Cortex of kidney (tissue), 1 donor: ENCODE measurements at places on chromosomes 12 and 14.
A peak's percentile ranks its signal among the peaks of the same experiment; 100 is the strongest.

GRCh38 chr14:31770271-31770670 lies 209.1 kb downstream of the NUBPL start:
- no peak for DNase-seq

DNA sequence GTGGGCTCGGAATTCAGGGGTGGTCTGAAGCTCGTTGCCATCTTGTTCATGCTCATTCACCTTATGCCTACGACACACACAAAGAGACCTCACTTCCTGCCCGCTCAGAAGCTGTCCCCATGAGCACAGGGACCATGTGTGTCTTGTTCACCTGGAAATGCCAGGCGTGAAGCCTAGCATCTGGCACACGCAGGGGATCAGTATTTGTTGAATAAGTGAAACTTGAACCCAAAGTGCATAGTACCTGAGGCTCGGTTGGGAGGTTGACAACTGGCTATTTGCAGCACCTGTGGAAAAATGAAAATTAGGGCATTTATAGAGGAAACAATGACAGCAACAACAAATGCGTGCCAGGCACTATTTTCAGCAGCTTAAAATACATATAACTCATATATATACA lies 5.4 kb downstream of the C12orf43 start:
- no peak for DNase-seq

- no peak for DNase-seq
These were observed 63.0 kb upstream of the BTG1 start for GRCh38 chr12:92208613-92209121.

DNA sequence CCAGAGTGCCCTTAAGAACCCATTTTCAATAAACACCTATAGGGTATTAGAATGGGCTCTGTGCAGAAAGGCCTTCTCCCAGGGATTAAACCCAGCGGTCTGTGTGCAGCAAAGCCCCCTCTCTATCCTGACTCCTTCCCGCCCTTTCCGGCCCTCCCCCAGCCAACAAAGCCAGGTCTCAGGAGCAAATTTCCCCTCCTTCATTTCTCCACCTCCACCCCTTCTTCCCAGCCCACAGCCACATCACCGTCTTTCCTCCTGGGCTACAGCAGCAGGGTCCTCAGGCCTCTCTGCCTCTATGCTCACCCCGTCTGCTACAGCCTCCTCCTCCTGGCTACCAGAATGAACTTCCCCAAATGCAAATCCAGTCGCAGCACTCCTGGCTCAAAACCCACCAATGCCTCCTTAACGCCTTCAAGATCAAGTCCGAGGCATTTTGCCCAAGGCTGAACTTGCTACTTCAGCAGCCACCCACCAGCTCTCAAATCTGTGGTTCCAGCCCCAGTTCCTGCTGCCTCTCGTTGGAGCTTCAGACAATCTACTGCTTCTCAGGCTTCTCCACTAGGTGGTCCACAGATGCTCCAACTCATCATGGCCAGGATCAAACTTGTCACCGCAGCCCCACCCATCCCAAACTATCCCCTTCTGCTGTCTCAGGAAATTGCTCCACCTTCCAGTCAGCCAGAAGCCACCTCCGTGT lies 134.8 kb downstream of the BCL11B start:
- no peak for DNase-seq

DNA sequence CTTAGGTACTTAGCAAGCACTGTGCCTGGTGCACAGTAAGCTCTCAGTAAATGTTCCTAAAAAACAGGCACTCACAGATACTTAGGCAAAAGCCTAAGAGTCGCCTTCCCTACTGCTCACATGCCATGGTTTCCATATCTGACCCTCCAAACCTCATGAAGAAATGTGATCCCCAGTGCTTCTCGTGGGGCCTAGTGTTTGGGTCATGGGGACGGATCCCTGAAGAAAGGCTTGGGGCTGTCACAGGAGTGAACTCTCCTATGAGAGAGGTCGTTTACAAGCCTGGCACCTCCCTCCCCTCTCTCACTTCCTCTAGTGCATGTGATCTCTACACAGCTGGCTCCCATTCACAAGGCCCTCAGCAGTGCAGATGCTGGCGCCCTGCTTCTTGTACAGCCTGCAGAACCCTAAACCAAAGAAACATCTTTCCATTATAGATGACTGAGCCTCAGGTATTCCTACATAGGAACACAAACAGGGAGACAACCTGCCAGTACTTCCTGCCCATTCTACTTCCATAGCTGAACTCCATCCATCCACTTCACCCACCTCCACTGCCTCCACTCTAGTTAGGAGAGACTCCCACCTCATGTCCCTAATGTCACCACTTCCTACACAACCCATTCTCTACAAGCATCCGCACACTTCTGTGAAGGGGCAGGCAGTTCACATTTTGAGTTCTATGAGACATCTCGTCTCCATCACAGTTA lies 2.9 kb downstream of the SLC15A4 start:
- DNase-seq: no peak

- peak; percentile 63 for DNase-seq
These were observed 92.7 kb downstream of the LRRC74A start for GRCh38 chr14:76918782-76919394.

DNA sequence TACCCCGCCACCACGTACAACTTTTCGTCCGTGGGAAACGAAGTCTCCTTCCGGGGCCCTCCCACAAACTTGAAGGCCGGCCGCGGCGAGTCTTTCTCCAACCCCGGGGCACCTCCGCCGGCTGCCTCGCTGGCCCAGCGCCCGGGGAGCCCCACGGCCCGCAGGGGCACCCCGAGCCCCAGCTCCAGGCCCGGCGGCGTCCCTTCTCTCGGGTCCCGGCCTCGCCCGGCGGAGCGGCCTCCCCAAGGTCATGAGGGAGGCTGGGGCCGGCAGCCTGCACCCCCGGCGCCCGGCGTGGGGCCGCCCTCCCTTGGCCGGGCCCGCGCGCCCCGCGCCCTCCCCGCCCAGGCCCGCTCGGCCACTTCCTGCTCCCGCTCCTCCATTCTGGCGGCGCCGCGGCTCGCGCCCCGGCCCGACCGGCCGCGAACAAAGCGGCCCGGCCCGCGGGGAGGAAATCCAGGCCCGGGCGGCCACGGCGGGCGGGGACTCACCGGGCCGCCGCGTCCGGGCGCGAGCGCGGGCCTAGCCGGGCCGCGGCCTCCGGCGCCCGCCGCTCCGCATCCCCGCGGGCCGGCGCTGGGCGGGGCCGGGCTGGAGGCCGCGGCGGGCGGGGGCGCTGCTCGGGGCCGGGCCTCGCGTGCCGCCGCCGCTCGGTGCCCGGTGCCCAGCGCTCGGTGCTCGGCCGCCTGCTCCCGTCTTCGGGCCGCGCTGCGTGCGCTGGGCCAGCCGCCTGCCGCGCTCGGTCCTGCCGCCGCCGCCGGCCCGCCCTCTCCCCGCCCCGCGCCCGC lies at the start of gene AKT1:
AKT1 (minus strand) TSS at position 756 of the 788 bp plus-strand sequence. CDS start 3,105 bp downstream, outside the sequence.
- DNase-seq: no peak

DNA sequence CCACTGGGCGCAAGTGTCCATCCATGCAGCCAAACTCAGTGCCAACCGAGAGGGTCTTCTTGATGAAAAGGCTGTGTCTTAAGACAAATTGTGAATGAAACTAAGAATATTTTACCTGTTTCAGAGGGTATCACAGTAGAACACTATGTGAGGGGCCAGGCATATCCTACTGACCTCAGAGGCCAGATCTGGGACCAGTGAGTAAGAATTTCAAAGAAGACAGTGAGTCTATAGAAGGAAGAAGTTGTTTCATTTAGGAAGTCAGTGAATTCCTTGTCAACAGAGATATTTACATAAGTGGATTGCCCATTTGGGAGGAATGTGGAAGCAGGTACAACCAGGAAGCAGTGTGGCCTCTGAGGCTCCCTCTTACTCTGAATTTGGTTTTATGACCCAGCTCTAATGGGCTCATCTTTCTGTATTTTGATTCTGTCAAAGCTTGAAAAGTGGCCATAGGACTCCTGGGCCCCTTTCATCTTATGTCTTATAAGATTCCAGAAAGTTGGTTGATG lies 137.4 kb downstream of the ZNF664 start:
- DNase-seq: no peak

DNA sequence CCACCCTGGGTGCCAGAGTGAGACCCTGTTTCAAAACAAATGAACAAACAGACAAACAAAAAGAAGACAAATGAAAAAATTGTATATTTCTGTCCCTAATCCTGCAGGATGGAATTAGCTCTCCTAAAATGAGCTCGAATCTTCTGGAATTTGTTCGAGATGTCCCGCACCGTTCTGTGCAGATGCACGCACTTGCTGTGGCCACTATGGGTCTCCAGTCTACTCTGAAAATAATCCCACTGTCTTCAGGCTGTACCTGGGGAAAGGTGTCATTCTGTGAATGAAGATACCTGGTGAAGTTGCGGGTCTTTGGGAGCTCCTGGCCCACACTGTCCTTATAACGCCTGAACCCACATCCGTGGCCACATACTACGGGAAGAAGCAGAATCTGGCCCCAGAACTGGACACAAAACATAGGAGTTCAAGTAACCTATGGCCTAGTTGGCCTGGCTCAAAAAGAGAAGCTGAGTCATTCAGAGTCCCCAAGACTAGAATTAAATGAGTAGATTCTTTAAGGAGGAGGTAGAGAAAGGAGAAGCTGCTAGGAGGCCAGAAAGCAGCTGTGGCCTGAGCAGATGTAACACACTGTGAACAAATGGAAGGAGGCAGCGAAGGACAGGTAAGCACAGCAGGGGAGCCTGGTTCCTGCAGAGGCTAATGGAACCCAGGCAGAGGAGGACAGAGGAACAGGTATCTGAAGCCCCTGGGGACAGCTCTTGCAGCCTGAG lies 108.6 kb downstream of the FOXN3 start:
- no peak for DNase-seq

- DNase-seq: no peak
These were observed 68.0 kb downstream of the GSC start for GRCh38 chr14:94701861-94702370.

- no peak for DNase-seq
These were observed 685 bp upstream of the MYL6B start for GRCh38 chr12:56151672-56152131.

DNA sequence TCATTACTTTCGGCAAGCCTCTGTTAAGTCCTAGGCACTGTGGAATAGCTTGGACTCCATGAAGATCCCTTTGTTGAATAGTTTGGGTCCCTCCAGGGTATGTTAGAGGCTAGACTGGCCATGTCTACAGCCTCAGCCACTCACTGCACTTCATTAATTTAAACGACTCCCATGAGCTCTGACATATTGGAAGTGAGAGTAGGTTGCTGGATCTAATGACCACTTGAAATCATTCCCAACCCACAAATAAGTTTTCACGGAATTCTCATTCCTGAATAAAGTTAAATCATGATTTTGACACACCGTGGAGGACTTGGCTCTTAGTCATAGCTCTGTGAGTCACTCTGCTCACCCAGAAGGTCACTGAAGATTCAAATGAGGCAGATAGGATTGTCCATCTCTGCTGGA lies 21.4 kb upstream of the APPL2 start:
- no peak for DNase-seq

GRCh38 chr14:58825606-58826005 lies 187.8 kb downstream of the DACT1 start:
- no peak for DNase-seq

- no peak for DNase-seq
These were observed 84.1 kb upstream of the RESF1 start for GRCh38 chr12:31874961-31875608.

DNA sequence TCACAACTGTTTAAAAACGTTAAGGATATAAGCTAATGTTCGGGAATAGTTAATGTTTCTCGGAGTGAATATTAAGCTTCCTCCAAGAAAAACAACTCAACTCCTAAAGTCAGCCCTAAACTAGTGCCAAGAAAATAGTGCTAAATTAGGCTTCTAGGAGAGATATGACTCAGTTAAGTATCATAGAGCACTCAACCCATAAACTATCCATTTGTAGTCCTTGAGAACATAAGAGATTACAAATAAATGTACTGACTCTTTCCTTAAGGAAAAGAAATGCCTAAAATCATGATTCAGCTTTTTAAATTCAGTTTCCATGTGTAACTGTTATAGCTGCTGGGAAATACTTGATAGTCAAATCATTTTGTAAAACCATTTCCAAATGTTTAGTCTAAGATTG lies 117.1 kb downstream of the HMGA2 start:
- DNase-seq: no peak

DNA sequence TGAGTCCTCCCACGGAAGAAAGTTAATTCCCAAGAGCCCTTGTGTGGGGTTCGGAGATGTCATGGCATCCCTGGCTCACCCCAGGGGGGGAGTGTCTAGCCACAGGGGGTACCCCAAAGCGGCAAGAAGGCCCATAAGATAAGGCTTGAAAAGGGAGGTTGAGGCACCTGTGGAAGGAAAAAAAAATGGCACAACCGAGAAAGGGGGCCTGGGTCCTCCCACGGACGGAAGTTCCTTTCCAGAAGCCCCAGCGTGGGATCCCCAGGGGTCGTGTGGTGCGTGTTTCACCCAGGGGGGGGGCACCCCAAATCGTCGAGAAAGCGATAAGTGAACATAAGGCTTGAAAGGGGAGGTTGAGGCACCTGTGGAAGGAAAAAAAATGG lies 266.7 kb downstream of the ALG10 start:
- DNase-seq: no peak

DNA sequence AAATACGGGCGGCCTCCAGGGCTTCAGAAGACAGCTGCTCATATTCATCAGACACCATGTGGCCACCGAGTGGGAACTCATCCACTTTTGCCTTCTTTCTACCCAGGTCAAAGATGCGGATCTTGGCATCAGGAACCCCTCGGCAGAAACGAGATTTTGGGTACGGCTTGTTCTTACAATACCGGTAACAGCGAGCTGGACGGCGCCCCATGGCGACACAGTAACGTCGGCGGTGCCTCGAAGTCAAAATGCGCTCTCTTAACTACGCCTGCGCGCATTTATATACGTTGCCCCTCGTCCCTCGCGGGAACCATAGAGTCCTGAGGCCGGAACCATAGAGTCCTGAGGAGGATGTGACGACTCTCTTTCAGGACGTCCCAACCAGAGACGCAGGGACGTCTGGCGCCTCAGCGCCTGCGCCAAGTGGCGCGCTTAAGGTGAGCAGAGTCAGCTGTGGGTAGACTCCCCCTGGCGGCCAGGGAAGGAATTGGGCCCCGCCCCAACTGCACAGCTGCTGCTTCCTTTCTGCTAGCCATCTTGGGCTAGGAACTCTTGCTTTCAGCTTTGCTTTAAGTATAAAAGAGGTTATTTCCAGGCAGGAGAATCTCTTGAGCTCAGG lies at the start of gene RPL10L:
RPL10L (minus strand) TSS at position 256 of the 619 bp plus-strand sequence; CDS start at position 211, 45 bp downstream.
- DNase-seq: no peak

DNA sequence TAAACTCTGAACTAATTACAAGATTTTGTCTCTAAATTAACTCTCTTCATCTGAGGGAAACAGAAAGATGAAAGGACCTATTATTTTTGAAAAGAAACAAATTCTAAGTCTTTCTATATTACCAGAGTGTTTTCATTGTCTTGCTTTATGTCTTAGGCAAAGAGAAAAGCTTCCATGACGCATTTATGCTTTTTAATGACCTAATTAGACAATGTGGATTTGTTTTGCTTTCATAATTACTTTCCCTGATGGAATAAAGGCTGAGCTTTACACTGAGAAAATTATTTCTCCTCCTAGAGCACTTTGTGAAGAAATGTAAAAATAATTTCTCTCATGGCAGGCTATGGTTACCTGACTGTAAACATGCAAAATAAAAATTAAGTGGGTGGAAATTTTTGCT lies 138.0 kb upstream of the SLCO1C1 start:
- DNase-seq: no peak

DNA sequence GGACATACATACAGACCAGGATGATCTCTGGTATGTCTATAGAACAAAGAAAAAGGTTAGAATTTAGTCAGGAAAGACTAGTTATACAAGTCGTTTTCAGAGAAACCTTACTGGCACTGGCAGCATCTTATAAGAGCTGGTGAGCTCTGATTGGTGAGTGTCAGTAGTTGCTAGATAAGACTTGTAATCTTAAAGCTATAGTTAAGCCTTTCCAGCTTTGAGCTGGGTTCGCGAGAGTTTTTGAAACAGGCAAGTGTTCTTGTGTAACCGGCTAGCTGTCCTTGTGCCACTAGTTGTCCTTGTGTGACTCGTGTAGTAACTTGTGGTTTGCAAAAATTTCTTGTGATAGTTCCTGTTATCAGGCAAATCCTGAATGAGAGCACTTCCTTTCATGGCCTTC lies 740.9 kb downstream of the GALC start:
- DNase-seq: no peak
